ENCODE measurements at places on chromosomes 7 and 10.

GRCh38 chr10:100554902-100555301, 19.2 kb downstream of the HIF1AN start:
- DNase-seq = no peak

GRCh38 chr10:93512565-93512964, 16.2 kb downstream of the CEP55 start:
- DNase-seq = no peak

GRCh38 chr7:158328376-158329013, 259.1 kb downstream of the PTPRN2 start:
- no peak for DNase-seq

GRCh38 chr7:157612664-157613561, 276.1 kb downstream of the DNAJB6 start:
- peak; percentile 2 for DNase-seq

DNA sequence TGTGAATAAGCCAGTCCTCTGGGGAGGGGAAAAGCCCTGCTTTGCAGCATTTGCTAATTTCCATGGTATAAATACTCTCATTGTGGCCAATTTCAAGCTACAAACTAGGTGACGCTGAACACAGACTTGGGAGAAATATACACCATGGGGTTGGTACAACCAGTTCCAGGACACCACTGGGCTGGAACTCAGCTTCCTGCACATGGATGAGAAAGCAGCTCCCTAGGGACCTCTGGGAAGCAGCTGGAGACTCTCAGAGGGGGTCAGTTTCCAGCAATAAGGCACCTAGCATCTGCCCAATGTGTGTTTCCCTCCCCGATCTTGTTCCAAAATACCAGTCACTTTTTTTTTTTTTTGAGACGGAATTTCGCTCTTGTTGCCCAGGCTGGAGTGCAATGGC, 56.8 kb upstream of the WDR11 start:
- no peak for DNase-seq

DNA sequence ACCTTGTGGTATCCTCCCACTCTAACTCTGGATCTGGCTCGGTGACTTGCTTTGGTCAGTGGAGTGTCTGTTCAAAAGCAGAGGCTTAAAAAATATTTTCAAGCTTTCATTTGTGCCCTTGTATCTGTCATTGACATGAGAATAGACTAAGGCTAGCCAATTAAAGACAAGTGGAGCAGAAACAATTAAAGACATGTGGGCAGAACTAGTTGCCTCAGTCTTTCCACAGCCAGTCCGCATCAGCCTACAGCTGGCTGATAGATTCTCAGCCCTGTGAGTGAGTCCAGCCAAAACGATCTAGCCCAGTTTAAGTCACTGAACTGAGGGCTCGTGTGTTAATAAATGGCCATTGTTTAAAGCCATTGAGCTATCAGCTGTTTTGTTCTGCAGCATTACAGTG, 185.2 kb upstream of the DGKB start:
- no peak for DNase-seq

DNA sequence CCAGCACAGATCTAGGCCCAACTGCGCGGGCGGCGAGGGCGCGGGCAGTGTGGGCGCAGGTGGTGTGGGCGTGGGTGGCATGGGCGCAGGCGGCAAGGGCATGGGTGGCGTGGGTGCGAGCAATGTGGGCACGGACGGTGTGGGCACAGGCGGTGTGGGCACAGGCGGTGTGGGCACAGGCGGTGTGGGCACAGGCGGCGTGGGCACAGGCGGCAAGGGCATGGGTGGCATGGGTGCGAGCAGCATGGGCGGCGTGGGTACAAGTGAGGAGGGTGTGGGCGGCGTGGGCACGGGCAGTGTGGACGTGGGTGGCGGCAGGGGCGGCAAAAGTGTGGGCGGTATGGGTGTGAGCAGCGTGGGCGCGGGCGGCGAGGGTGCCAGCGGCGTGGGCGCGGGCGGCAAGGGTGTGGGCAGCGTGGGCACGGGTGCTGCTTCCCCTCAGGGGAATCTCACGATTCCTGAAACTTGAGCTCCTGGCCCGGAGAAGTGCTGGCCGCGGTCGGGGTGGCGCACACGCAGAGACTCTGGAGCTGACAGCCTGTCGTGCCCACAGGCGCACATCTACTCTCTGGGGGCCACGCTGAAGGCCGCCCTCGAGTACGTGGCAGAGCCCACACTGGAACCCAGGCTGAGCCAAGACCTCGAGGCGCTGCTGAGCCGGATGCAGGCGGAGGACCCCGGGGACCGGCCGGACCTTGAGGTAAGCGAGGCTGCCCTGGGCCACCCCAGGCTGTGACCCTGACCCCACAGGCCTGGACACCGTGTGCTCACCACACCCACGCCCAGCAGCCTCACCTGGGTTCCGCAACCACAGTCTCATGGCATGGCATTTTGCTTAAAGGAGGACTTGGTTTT, 23.0 kb downstream of the KNDC1 start:
- DNase-seq = no peak

GRCh38 chr7:153382641-153383101, 623.1 kb downstream of the ACTR3B start:
- DNase-seq = peak; percentile 49

GRCh38 chr7:16504019-16504418, 22.6 kb upstream of the LRRC72 start:
- no peak for DNase-seq

- DNase-seq = no peak
Observed at GRCh38 chr7:42893346-42894240, 18.3 kb downstream of the C7orf25 start.

GRCh38 chr10:3850999-3851937, 66.3 kb upstream of the KLF6 start:
- DNase-seq = peak; percentile 72

- no peak for DNase-seq
Observed at GRCh38 chr10:127907411-127908105, 655 bp downstream of the PTPRE start.

DNA sequence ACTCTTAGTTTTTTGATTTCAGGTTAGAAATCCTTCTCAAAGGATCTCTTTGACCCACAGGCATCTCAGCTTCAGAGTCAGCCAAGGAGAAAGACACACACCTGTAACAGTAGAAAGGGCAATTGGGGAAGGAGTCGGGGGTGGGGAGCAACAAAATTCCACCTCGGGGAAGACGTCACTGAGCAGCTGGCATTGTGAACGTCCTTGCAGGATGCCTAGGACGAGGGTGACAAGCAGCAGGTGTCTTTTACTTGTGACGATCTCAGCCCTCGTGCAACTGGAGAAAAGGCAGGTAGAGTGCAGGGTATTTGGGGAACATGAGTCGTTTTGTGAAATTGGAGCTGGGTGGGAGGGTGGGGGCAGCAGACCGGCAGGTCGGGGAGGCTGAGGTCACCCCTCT, 627.0 kb downstream of the ACTR3B start:
- DNase-seq = no peak

DNA sequence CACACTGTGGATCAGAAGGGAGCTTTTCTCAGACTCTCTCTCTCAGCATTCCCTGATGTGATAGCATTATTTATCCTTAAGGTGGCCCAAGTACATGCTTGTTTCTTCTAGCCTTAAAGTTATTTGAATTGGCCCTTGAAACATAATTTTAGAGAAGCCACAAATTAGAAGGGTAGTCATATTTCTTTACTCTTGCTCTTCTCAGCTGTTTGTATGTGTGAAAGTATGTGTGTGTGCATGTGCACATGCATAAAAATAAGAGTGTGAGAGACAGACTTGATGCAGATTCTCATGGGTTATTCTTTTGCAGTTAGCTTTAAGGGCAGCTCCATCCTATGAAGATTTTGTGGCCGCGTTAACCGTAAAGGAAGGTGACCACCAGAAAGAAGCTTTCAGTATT, 50.1 kb downstream of the PLEKHA8 start:
- DNase-seq = no peak

DNA sequence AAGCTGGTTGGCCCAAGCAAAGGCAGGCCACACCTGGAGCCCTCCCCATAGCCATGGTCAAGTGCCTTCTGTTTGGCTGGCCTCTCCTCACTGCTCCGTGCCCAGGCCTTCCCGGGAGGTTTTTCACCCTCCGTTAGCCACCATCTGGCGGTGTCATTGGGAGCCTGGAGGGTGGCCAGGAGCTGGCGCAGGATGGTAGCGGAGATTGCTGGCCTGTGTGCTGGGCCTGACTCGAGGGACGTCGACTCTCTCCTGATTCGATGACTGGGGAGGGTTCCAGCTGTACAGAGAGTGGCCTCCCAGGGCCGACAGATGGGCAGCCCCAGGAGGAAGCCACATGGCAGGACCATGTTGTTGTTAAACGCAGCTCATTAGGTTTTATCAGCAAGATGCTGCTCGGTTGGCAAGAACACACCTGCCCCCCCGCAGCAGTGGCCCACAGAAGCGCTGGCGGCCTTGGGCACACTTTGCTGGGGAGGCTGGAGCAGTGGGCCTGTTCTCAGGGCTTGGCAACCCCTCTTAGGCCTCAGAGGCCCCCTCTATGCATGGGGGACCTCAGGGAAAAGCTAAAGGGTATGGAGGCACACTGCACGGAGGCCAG, 64.0 kb upstream of the CACUL1 start:
- DNase-seq = no peak

DNA sequence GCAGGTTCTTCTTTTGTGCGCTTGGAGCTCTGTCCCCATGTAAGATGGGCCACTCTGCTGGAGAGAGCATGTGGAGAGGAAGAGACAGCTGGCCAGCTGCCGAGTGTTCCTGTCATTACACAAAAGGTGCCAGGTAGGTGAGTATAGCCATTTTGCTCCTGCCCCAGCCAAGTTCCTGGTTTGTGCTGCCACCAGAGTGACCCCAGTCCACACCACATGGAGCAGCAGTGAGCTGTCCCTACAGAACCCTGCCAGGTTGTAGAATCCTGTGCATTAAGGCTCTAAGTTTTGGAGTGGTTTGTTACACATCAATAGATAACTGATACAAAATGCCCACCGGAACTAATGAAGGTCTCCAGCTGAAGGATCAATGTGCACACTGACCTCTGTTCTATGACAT, 84.6 kb upstream of the GHITM start:
- DNase-seq = no peak

GRCh38 chr10:45599646-45600045, 72.9 kb downstream of the ZFAND4 start:
- no peak for DNase-seq

- DNase-seq = no peak
Observed at GRCh38 chr7:136146925-136147324, 169.8 kb upstream of the MTPN start.

DNA sequence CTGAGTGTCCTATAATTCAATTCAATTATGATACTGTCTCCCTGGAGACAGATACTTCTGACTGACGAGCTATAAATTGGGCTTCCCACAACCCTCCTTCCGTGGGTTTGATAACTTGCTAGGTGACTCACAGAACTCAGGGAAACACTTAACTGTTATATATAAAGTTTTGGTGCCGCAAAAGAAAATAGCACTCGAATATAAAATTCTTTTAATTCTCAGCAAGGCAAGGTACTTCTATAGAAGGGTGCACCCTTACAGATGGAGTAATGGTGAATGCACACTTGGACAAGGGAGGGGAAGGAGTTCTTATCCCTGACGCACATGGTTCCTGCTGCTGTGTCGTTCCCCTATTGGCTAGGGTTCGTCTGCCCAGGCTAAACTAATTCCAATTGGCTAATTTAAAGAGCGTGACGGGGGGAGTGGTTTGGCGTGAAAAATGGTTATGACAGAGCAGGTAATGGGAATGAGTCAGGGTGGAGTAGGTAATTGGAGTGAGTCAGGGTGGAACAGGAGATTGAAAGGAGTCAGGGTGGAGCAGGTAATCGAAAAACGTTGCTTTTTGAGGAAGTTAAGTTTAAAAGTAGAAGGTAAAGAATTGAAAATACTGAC, 20.8 kb upstream of the GHITM start:
- DNase-seq = peak; percentile 7

GRCh38 chr10:13739183-13739582, 152.4 kb downstream of the PRPF18 start:
- no peak for DNase-seq

- DNase-seq = peak; percentile 8
Observed at GRCh38 chr10:23016636-23017035, 78.7 kb upstream of the MSRB2 start.

- no peak for DNase-seq
Observed at GRCh38 chr10:71526653-71527052, 129.9 kb downstream of the CDH23 start.

- no peak for DNase-seq
Observed at GRCh38 chr10:30812018-30812851, 182.7 kb upstream of the LYZL2 start.

- peak; percentile 92 for DNase-seq
Observed at GRCh38 chr7:44735403-44736165, 13.1 kb upstream of the ZMIZ2 start.

DNA sequence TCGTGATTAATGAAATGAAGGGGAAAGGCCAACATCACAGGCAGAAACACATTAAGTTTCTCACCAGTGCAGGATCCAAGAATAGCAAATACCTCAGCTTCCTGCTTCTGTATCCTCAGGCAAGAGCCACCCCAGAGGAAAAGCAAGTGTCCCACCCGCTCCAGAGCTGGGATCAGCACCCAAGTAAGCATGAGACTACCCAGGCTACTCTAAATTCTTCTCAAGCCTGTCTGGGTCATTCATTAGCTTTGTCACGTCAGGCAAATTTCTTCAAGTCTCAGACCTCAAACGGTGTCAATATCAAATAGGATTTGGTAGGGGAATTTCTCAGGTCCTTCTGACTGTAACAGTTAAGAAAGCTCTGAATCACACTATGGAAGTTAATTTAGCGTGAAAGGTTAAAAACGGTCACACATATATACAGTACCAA, 59.0 kb downstream of the GNA12 start:
- peak; percentile 87 for DNase-seq

- no peak for DNase-seq
Observed at GRCh38 chr10:5442990-5443370, 30.6 kb downstream of the NET1 start.

- no peak for DNase-seq
Observed at GRCh38 chr10:61882621-61883370, 18.7 kb upstream of the ARID5B start.

GRCh38 chr7:110870926-110871325, 220.0 kb upstream of the LRRN3 start:
- no peak for DNase-seq

DNA sequence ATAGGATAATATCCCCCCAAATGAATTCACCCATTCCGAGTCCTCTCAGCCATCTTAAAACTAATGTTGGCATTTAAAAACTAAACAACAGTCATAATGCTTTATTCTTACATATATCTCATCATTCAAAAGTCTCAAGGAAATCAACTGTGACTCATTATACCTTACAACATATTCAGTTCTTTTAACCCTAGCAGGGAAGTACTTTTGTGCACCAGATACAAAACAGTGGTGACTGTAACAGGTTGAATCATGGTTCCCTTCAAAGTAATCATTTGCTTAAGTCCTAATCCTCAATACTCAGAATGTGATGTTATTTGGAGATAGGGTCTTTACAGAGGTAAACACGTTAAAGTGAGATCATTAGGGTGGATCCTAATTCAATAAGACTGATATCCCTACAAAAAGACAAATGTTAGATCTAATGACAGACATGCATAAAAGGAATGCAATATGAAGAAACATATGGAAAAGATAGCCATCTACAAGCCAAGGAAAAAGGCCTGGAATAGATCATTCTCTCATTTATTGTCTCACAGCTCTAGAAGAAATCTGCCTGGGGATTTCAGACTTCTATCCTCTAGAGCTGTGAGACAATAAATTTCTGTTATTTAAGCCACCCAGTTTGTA, 42.3 kb downstream of the RELN start:
- DNase-seq = no peak

- peak; percentile 93 for DNase-seq
Observed at GRCh38 chr7:97872025-97872669, at the start of gene ASNS. TSS of gene ASNS (minus strand) at chr7:97872408. CDS start at chr7:97869156, 3,252 bp downstream.

- DNase-seq = no peak
Observed at GRCh38 chr7:39310699-39311098, 255.5 kb upstream of the YAE1 start.

Data from trophoblast cell (in vitro differentiated cells and primary cell).